Fibroblast of lung (primary cell): ENCODE measurements at places on chromosomes 5 and 9. TPM values are rescaled to one million over a fixed set of nuclear protein-coding genes. Genes with fewer than 3 reads are reported as not detected.

- no peak overlapping the region for H3K4me3 ChIP-seq
- no peaks in the 10 kb centered on the region for H3K27me3 ChIP-seq
- DNase-seq, result no peak
These were observed 10.4 kb downstream of the TNIP1 start for GRCh38 chr5:151070449-151070848.

DNA sequence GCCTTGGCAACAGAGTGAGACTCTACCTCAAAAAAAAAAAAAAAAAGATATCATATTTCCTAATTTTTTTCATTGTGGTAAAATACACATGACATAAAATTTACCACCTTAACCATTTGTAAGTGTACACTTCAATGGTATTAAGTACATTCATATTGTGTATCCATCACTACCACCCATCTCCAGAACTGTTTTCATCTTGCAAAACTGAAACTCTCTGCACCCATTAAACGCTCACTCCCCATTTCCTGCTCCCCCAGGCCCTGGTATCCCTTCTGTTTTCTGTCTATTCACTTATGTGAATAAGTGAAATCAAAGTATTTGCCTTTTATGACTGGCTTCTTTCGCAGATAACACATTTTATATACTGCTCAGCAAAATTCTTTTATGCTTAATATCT is 12.8 kb downstream of the LRRC8A start:
- DNase-seq, result no peak
- peaks cover 10% of the 10 kb centered on the region for H3K36me3 ChIP-seq
- no peaks in the 10 kb centered on the region for H3K27me3 ChIP-seq

- H3K27ac ChIP-seq, result no peak overlapping the region
- no peak for DNase-seq
- no peaks in the 10 kb centered on the region for H3K36me3 ChIP-seq
- no peaks in the 10 kb centered on the region for H3K27me3 ChIP-seq
- no peaks in the 10 kb centered on the region for H3K4me1 ChIP-seq
These were observed 116.5 kb downstream of the MVB12B start for GRCh38 chr9:126443144-126443543.

- no peak for DNase-seq
- H3K4me1 ChIP-seq, result peaks cover 2% of the 10 kb centered on the region
- no peak overlapping the region for H3K4me3 ChIP-seq
- no peaks in the 10 kb centered on the region for H3K27me3 ChIP-seq
- no peak overlapping the region for H3K27ac ChIP-seq
These were observed 55.1 kb upstream of the TEX48 start for GRCh38 chr9:114737118-114737517.

Gene MCIDAS
- total RNA-seq, result not detected in 2 replicates

Gene CDH18
- total RNA-seq, result 0.33 TPM in 1 of 2 replicates, not detected in the other

Gene RABGAP1
- total RNA-seq, result 40.8 and 47.6 TPM in 2 replicates

Gene KIF4B
- under 0.01 TPM in 2 replicates for total RNA-seq

Gene IL5
- not detected in 2 replicates for total RNA-seq
